Stimulated activated naive CD8-positive, alpha-beta T cell treated with anti-CD3 and anti-CD28 coated beads, Interleukin-15, amount 100 ng/mL, for 72 hours (primary cell): ENCODE measurements at places on chromosomes 4 and X.

DNA sequence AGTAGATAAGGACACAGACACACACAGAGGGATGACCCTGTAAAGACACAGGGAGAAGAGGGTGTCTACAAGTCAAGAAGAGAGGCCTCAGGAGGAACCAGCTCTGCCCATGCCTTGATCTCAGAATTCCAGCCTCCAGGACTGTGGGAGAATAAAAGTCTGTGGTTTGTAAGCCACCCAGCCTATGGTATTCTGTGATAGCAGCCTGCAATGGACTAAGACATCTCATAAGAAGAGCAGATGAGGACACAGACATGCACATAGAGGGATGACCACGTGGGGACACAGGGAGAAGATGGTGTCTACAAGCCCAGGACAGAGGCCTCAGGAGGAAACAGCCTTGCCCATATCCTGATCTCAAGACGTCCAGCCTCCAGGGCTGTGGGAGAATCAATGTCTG lies 9.4 kb downstream of the XG start:
- no peak for DNase-seq

GRCh38 chr4:40335525-40335894 lies 377 bp downstream of the CHRNA9 start:
- DNase-seq = no peak

- DNase-seq = no peak
Measured at GRCh38 chr4:123749383-123749782, 352.8 kb downstream of the SPRY1 start.

- DNase-seq = no peak
Measured at GRCh38 chr4:70133473-70133872, 20.6 kb upstream of the PRR27 start.

DNA sequence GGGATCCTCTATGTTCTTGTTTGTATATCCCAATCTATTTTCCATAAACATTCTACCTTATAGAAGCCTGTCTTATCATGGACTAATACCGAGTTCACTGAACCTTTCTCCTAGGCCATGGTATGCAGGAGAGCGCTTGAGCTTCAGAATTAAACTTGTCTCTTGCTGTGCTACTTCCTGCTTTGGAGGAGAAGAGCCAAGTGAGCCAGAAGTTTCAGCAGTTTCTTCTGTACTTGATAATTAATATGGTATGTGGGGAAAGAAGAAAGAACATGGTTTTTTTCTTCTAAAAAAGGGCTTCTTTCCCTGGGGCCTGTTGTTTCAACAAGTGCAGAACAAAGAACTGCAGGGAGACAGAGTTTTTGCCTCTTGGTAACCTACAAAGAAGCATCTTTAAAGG lies 172.8 kb downstream of the ATG4A start:
- no peak for DNase-seq

GRCh38 chr4:152352622-152353116 lies 183.2 kb downstream of the FBXW7 start:
- DNase-seq = no peak

DNA sequence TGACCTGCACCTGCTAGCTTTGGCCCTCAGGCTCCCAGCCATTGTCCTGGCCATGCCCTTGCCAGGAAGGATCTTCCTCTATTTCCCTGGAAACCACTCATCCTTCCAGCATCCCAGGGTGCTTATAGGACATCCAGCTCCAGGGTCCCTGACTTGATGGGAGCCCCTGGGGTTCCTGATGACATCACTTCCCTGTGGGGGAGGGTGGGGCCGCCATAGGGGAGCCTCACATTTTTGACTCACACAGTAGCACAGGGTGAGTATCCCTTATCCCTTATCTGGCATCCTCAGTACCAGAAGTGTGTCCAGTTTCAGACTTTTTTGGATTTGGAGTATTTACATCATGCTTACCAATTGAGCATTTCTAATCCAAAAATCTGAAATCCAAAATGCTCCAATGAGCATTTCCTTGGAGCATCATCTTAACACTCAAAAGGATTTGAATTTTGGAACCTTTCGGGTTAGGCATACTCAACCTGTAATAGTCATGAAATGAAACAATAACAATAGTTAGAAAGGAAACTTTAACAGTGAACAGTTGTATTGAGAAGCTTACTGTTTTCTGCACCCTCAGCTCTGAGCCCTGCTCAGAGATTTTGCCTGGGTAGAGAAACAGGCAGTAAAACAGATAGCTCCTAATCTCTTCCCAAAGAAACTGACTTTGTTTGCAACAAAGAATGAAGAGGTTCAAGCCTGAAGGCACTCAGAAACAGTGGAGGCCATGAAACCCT lies 22.1 kb downstream of the TNIP2 start:
- DNase-seq = no peak
